IPS-NIHi11 (cell line): ENCODE measurements at places on chromosomes 1 and 21.

DNA sequence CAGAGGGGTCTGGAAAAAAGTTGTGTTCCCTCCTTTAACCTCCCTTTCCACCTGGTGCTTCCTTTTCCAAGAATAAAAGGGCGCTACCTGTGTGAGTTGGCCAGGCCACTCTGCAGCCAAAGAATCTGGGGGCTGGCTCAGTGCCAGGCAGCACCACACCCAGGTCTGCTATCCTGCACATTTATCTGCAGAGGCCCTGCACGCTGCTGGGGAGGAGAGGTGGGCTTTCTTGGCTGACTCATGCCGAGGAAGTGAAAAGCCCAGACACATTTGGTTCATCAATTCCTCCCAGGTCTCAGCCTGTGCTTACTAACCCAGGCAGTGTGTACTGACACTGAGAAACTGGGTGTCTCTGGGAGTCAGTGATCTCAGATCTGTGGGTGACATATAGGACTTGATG lies 79.8 kb upstream of the F3 start:
- no peak for DNase-seq

DNA sequence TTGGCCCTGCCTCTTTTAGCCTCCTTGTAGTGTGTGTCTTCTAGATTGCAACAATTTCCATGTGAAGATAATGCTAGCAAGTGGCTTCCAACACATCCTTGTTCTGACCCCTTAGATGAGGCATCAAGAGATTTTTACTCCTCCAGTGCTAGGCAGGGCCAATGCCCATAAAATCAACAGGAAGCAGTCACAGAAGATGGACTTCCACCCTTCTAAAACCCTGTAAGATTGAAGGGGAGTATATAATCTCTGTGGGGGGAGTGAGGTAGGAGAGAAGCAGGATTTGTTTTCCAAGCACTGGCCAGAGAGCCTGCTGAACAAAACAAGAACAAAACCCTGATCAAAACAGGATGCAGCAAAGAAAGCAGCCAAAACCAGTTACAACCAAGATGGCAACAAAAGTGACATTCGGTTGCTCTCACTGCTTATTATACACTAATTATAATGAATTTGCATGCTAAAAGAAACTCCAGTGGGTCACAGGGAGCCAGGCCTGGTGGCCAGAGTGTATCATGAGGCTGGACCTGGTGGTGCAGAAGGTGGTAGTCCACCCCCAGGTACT lies 12.1 kb downstream of the GON4L start:
- DNase-seq = no peak

DNA sequence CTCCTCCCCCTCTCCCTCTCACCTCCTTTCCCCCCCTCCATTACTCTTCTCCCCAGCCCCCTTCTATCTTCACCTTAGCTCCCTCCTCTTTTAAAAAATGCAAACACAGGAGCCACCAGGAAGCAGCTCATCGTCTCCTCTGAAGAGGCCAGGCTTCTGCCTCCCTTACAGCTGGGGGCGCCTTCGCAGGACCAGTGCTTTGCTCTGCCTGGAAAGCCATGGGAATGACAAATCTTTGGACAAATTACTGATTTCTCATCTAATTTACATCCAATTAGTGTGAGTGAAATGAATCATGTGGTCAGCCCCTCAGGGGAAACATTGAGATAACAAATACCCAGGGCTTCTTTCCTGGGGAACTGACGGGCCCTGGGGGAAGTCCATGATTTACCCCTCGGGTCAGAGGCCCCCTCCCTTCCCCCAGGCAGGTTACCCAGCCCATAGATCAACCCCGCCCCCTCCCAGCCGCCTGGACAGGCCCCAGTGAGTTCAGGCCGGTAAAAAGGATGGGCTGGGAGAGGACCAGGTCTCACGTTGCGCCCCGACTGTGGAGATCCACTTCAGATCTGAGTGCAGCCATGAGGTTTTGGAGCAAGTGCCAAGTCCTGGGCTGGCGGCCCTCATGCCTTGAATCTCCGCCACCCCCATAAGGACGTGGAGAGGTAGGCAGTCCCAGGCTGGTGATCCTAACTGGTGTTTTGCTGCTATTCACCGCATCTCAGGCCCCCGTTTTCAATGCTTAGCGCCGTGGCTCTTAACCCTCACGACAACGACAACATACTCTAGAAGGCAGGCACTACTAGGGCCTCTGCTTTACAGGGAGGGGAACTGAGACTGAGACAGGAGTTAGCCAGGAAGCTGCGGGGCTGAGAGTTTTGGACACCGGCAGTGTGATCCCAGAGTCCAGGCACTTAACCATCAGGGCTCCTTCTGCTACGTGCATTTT lies 300.8 kb downstream of the RRAGC start:
- peak; percentile 73 for DNase-seq

DNA sequence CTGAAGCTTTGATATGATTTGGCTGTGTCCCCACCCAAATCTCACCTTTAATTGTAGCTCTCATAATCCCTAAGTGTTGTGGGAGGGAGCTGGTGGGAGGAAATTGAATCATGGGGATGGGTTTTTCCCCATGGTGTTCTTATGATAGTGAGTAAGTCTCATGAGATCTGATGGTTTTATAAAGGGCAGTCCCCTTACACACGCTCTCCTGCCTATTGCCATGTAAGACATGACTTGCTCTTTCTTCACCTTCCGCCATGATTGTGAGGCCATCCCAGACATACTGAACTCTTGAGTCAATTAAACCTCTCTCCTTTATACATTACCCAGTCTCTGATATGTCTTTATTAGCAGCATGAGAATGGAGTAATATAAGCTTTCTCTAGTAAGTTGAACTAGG lies 261.9 kb downstream of the HLX start:
- no peak for DNase-seq

GRCh38 chr1:2460203-2460602 lies 15.9 kb upstream of the PLCH2 start:
- no peak for DNase-seq

- no peak for DNase-seq
These were observed 8.2 kb downstream of the SPATA46 start for GRCh38 chr1:162368451-162368850.

DNA sequence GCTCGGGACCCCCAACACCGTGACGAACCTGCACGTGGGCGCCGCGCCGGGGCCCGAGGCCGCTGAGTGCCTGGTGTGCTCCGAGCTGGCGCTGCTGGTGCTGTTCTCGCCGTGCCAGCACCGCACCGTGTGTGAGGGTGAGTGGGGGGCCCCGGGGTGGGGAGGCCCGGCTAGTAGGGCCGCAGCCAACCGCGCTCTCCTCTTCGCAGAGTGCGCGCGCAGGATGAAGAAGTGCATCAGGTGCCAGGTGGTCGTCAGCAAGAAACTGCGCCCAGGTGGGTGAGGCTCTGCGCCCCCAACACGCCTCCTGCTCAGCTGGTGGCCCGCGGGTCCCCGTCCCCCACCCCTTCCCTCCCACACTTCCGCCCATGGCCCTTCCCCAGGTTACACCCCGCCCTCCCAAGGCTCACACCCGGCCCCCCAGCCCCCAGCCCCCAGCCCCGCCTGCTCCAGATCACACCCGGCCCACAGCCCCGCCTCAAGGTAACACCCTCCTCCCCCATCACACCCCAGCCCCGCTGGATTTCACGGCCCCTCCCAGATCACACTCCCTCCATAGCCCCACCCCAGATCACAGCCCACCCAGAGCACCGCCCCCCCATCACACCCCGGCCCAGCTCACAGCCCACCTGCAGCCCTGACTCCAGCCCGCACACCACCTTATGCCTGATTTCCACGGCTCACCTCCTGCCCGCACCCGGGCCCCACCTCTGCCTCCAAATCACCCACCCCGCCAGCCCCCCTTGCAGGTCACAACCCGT lies 2.4 kb upstream of the MMP23B start:
- DNase-seq = no peak

GRCh38 chr1:28194326-28195035 lies 18.0 kb upstream of the PTAFR start:
- no peak for DNase-seq

GRCh38 chr21:44506279-44507255 lies 33.4 kb downstream of the KRTAP10-1 start:
- no peak for DNase-seq

DNA sequence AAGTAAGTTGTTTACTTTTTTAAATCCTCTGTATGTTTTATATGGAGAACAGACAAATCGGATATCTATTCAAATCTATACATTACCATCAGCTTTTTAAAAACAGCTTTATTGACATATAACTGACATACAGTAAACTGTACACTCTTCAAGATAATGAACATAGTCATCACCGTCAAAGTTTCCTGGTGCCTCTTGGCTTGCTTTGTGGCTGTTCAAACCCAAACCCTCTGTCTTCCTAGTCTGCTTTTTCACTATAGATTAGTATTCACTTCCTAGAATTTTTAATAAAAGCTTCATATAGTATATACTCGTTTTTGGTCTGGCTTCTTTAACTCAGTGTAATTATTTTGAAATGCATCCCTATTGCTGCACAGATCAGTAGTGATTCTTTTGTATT lies 56.4 kb upstream of the TPTE start:
- no peak for DNase-seq

DNA sequence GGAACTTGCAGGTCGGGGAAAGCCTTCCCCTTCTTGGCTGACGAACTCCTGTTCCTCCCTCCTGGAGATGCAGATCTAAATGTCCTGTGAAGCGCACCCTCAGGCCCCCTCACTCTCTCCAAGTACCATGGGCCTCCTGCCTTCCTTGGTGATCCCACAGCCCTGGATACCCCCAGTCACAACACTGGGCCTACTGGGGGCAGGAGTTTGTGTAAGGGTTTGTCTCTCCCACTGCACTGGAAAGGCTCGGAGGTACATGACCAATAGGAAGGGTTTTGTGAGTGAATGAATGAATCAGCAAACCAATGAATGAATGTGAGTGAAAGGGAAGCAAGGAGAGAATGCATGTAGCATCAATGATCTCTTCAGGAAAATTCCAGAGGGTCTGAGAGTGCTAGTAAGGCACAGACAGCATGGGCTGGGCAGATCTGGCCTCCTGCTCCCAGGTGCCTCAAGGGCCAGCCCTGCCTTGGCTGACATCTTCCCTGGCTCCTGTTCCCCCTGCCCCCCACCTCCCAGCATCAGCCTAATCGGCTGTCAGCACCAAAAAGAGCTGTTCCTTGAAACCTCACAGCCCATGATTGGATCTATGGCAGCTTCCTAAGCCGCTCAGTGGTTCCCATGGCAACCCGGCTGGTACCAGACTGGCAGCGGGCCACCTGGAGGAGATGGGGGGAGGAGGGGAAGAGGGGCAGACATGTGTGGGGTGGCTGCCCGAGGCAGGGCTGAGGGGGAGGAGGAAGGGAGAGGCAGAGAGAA lies 95.8 kb downstream of the VWA5B1 start:
- DNase-seq = no peak

DNA sequence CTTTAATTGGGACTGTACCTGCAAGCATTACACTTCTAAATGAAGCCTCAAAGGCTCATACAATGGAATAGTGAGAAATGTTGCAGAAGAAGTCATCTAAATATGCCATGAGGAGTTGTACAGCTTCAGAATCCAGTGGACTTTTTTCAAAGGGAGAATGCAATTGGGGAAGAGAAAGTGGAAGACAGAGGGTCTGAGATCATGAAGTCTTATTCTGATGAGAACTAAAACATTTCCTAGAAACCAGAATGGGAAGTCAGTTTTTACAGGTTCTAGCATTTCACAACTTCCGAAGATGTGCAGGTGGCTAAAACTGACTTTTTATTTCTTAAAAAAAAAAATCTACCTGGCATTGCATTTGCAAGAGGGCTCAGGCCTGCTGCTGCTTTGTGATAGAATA lies 424.4 kb upstream of the RUNX1 start:
- DNase-seq = no peak

GRCh38 chr1:70205071-70205433 lies 327 bp downstream of the LRRC40 start:
- peak; percentile 4 for DNase-seq
